ENCODE measurements at places on chromosomes 5 and 9. TPM values are rescaled to one million over a fixed set of nuclear protein-coding genes. Genes with fewer than 3 reads are reported as not detected.

The ZNF454 gene
- not detected for total RNA-seq

- no peak for DNase-seq
Measured at GRCh38 chr5:112196584-112196983, 222.5 kb downstream of the EPB41L4A start.

DNA sequence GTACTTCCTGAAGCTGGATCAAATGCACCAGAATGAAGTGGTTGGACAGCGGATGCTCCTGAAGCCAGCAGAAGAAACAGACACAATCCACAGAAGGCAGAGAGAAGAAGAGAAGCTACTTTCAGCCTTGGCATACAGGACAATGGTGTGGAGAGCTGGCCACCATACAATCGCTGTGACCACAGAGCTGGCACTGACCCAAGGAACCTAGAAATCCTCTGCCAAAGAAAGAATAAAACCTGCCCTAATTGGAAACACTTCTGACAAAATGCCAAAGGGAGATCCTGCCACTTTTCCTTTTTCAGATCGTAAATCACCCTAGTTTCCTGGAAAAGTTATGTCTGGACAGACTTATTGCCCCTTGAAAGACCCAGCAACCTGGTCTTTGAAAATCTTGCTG is 77.8 kb downstream of the BAAT start:
- DNase-seq = no peak

GRCh38 chr5:1193591-1193985 is 7.8 kb upstream of the SLC6A19 start:
- no peak for DNase-seq

The PTGES gene
- total RNA-seq = 0.09 TPM

DNA sequence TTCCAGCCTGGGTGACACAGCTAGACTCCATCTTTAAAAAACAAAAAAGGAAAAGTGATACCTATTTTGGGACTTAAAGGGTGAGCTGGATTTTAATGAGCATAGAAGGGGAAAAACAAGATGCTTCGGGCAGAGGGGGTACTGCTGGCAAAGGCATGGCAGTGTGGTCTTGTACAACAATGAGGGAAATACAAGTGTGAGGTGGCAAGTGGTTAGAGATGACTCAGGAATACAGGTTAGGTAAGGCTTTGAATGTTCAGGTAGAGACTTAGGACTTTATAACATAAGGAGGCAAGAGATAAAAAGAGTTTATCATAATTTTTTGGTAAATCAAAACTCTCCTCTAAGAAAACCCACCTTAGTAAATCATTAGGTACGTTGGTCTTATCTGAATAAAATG is 132.9 kb downstream of the FBN2 start:
- DNase-seq = no peak

The UNC13B gene
- total RNA-seq = 0.51 TPM

The CATSPER3 gene
- 0.64 TPM for total RNA-seq

The TOR1A gene
- 60.5 TPM for total RNA-seq

DNA sequence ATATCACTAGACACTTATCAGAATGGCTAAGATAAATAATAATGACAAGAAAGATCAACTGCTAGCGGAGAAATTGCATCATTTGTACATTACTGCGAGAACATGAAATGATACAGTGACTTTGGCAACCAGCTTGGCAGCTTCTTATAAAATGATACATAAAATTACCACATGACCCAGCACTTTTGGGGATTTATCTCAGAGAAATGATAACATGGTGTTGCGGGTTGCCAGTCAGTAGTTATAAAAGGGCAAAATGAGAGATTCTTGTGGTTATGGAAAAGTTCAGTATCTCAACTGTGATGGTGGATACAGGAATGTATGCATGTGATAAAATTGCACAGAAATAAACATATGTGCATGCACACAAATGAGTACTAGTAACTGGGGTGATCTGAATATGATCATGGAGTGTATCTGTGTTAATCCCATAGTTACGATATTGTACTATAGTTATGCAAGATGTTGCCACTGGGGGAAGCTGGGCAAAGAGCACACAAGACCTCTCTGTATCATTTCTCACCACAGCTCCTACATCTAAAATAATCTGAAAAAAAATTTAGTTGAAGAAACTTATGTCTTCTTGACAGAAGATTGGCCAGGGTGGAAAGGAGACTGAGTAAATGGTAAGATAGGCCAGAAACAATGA is 128.9 kb downstream of the NXNL2 start:
- no peak for DNase-seq

DNA sequence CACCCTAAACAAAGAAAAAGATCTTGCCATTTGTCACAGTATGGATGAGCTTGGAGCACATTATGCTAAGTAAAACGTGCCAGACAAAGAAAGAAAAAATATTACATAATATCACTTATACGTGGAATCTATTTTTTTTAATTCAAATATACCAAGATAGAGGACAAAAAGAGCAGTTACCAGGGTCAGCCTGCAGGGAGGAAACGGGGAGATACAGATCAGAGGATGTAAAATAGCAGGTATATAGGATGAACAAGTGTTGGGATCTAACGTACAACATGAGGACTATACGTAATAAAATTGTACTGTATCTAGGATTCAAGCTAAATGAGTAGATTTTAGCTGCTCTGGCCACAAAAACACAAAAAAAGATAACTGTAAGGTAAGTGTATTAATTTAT is 247.5 kb downstream of the TMEM161B start:
- no peak for DNase-seq

Measured in activated CD4-positive, alpha-beta T cell treated with anti-CD3 and anti-CD28 coated beads, Interleukin-2, amount 10 ng/mL, durations not matched to agents 24 days and 14 days (primary cell).